Muscle of arm (tissue), 14 donors: ENCODE measurements at places on chromosomes 12 and 14. TPM values are rescaled to one million over a fixed set of nuclear protein-coding genes. Genes with fewer than 3 reads are reported as not detected.

DNA sequence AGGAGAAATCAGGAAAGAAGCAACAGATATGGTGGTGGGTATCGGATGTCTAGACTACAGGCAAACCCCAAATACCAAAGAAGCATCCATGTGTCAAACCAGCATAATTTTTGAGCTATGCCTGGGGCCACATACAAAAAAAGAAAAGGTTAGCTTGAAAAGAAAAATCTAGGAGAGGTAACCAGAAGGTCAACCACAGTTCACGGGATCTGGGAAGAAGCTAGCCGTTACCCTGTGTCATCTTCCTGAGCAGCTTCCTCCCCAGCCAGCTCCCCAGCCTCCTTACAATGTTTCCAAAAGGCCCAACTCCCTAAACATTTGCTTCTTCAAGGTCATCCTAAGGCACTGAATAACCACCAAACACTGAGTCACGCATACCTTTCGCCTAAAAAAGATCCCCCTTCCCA lies 3.1 kb downstream of the SINHCAF start:
- DNase-seq = no peak

The HHIPL1 gene
- polyA plus RNA-seq = 1.7 TPM

- no peak for DNase-seq
These were observed 16.7 kb upstream of the MAP1LC3B2 start for GRCh38 chr12:116542345-116542956.

GRCh38 chr12:3672113-3672509 lies 80.8 kb downstream of the CRACR2A start:
- DNase-seq = no peak

DNA sequence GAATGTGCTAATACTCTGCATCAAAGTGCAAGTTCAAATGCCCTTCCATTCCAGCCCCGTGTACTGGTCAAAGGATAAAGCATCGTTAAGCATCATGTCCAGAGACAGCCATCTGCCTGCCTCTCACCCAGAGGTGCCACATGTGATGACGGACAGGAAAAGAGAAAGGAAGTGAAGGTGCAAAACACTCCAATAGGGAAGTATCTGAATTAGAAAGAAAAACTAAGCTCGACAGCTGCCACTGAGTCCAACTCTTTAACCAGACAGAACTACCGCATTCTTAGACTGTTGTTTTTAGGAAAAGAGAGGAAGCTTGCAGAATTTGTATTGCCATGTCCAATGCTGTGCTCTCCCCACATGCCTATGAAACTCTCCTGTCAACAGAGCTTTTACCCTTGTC lies 465.0 kb upstream of the SOX5 start:
- peak; percentile 1 for DNase-seq

The NOS1 gene
- 0.75 TPM for polyA plus RNA-seq

- DNase-seq = no peak
These were observed 15.1 kb upstream of the AMN start for GRCh38 chr14:102907303-102907844.

GRCh38 chr14:104751539-104752422 lies 1.2 kb upstream of the SIVA1 start:
- DNase-seq = no peak

- peak; percentile 32 for DNase-seq
These were observed 2.2 kb downstream of the TBPL2 start for GRCh38 chr14:55438066-55438683.

DNA sequence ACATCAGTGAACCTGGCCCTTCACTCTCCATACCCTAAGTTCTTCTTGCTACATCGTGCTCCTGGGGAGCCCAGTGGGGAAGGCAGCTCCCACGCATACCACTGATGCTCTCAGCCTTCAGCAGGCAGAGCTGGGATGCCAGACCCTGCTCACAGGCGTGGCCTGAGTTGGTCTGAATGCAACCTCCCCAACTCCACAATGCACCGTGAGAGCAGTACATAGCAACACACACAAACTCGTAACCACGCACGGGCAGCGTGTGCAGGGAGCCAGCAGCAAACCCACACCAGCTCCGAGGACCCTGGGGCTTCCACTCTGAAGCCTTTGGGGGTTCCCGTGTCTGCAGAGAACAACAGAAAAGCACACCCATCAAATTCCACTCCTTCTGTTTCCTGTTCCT lies 37.3 kb downstream of the ANO2 start:
- DNase-seq = no peak

DNA sequence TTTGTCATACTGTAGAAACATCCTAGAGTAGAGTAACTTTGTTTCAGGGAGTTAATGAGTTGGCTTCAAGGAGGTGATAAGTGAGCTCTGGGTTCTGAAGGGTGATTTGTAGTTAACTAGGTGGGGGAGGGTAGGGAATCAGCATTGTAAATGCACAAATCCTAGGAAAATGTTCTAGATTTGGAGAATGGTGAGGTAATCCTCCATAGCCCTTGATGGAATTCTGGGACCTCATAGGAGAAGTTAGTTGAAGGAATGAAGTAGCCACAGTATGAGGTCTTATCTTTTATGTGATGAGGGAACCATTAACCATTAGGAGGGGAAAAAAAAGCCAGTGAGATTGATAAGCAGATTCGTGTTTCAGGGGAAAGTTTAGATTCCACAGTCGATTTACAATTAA lies 8.0 kb downstream of the CNOT2 start:
- DNase-seq = no peak

- no peak for DNase-seq
These were observed 50.9 kb downstream of the FBXO33 start for GRCh38 chr14:39381366-39381765.

GRCh38 chr14:75383721-75384120 lies 44.1 kb upstream of the JDP2 start:
- no peak for DNase-seq

DNA sequence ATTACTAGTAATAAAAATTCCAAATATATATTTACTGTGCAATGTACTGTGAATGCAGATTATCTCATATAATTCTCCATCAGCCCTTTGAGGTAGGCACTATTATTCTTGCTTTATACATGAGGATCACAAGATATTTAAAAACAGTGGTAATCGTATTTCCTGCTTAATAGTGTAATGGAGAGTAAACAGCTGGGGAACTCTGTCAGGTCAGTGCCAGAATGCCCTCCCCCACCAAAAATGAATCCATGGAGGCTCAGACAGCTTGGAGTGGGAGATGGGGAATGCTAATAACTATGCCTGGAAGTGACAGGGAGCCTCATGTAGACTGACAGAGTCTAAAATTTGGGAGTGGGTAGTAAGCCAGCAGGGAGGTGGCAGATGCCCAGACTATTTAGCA lies 153.6 kb downstream of the PAH start:
- DNase-seq = no peak

DNA sequence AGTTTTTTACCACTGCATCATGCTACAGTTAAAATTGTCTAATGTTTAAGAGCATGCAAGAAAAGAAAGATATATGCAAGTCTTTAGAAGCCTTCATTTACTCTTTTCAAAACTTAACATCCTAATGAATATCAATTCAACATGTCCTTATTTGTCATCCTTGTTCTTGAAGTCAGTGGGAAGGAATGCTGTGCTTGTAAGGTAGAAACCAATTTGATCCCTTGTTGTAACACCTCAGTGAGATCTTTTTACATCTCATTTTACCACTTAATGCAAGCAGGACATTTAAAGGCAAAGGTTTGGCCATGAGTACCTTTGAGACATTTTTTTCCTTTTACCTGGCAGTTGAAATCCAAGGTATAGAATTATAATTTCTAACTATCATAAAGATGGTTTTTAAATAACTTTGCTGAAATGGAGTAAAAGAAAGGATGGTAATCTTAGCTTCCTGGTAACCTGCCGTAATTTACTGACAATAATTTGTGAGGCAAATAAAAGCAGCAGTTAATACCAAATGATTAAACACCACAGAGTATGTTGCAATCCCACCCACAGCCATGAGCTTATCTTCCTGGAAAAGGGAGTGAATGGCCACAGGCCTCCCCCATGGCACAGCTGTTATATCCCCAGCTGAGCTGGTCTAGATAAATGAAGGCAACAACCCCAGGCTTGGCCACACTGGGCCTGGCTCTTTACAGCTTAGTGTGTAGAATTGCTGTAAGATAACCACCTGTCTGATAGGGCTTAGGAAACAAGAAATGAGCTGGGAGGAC lies 33.2 kb upstream of the STRN3 start:
- DNase-seq = no peak

The SLC10A1 gene
- not detected for polyA plus RNA-seq

- peak; percentile 34 for DNase-seq
These were observed 15.8 kb downstream of the ATP5MC2 start for GRCh38 chr12:53660041-53660440.

GRCh38 chr12:6635375-6635855 lies 344 bp downstream of the LPAR5 start:
- DNase-seq = no peak

GRCh38 chr12:66550626-66551025 lies 128.2 kb downstream of the GRIP1 start:
- DNase-seq = no peak

The UNC79 gene
- 0.78 TPM for polyA plus RNA-seq

DNA sequence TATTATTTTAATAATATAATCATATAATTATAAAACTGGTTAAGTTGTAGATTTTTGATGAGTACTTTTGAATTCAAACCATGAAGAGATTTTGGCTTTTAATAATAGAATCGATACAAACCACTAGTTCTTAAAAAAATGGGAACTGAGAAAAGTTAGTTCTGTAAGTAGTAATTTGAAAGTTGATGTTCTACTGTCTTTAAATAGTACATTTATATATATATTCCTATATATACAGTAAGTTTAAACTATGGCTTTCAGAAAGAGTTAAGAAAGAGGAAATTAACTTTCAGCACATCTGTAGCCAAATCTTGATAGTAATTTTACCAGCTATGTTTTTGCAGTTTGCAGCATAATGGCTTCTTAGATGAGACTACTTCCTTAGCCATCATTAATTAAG lies 7.8 kb downstream of the LRRK2 start:
- DNase-seq = no peak

The TMTC1 gene
- 65.5 TPM for polyA plus RNA-seq

GRCh38 chr12:6961695-6962284 lies 8.7 kb downstream of the PHB2 start:
- no peak for DNase-seq

DNA sequence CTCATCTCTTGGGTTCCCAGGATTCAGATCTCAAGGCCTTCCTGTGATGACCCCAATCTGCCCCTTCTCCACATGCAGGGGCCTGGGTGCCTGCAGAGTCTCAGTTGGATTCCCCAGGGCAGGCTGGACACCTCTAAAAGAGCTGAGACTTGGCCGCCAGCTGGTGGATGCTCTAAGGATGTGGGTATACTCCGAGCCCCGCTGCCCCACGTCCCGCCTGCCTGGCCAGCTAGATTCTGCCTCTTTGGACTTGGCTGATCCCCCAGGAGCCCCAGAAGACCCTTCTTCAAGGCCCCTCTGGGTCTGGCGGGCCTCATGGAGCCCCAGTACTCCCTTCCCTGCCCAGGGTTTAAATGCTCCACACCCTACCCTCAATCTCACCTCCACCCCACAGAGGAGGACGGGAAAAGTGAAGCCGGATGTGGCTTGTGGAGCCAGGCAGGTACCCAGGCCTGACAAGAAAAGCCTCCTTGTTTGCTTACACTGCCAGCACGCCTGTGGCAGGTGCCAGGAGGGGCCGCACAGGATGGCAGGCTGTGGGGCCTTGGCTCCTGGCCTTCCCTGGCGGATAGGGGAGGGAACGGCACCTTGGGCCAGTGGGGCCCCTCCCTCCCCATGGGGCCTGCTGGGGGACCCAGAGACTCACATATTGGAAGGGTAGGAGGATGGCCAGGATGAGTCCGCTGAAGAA lies 15.1 kb downstream of the FAIM2 start:
- DNase-seq = no peak

- no peak for DNase-seq
These were observed 58.0 kb upstream of the ELK3 start for GRCh38 chr12:96136161-96136560.

The OR4K13 gene
- not detected for polyA plus RNA-seq

- DNase-seq = peak; percentile 74
These were observed 5.0 kb downstream of the CELA1 start for GRCh38 chr12:51341251-51342007.

The FOXJ2 gene
- polyA plus RNA-seq = 22.0 TPM

- DNase-seq = peak; percentile 53
These were observed 75.3 kb upstream of the FAR2 start for GRCh38 chr12:29073631-29074239.

DNA sequence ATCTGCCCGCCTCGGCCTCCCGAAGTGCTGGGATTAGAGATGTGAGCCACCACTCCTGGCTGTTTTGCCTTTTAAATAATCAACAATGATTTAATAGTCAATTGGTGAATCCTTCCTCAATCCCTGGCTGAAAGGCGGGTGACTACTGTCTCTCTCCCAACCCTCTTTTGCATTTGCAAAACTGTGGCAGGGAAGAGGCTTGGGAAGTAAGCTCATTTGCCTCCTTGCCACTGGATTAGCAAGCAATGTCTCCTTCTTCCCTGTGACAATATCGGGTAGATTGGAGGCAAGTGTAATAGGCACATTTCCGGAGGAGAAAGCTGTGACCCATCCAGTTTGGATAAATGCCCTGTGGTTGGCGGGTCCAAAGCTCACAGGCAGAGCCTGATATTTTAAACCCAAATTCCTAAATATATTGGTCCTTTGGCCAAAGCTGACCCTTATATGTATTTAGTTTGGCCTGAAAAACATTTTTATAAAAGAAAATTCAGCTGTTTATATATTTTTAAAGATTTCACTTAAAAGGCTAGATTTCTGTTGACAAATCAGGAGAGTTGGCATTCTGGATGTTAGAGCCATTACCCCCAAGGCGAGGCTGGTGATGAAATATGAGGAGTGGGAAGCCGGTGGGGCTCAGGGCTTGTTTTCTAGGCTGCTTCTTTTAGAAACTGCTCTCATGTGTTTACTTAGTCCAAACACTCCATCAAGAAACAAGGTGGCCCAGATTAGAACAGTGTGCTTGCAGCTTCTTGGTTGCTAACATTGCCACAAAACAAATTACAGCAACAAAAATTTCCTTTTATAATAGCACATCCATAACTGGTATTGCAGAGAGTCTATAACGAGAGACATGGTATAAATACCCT lies 646.9 kb upstream of the TMEM132C start:
- DNase-seq = no peak
